CD4-positive, alpha-beta T cell treated with Interferon alpha-2 for 1 hour (primary cell): ENCODE measurements at places on chromosomes 3 and 15.

- DNase-seq = no peak
These were observed 9.3 kb downstream of the CCDC33 start for GRCh38 chr15:74245342-74245931.

GRCh38 chr15:80186066-80186465, 33.3 kb downstream of the FAH start:
- no peak for DNase-seq

DNA sequence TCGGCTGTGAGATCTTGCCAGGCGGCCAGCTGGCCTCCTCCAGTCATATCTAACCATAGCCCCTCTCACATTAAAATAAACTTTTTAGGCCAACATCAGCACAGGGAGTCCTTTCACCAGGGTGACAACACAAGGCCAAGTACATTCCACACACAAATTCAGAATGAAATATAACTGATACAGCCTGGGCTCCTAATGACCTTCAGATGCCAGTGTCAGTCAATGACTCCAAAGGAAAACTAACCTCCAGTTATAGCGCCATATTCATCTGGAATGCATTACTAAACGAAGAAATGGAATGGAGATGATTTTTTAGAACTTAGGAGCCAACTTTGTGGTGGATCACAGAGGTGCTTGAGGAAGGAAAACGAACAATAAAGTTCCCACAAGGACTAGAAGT, 205.4 kb downstream of the GREM1 start:
- DNase-seq = no peak

- no peak for DNase-seq
These were observed 60.2 kb downstream of the SEMA5B start for GRCh38 chr3:122967356-122967755.

GRCh38 chr3:154656486-154656885, 226.5 kb upstream of the GPR149 start:
- no peak for DNase-seq

- DNase-seq = no peak
These were observed 110.8 kb upstream of the NDN start for GRCh38 chr15:23797747-23798446.

GRCh38 chr15:89803941-89804800, 10.5 kb downstream of the ANPEP start:
- no peak for DNase-seq

DNA sequence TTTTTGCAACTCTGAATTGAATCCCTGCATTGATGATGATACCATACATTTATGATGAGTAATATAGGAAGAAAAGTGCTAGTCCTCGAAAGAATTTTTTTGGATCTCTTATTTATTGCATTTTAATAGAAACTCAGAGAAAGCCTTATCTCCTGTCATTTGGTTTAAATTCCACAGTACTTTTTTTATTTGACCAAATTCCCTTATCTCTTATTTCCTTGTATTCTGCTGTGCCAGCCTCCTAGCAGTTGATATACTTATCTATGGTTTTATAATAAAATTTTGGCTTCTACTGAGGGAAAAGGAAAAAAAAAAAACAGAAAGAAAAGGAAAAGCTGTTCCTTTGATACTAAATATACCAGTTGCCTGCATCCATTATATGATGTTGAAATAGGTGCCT, 535.1 kb upstream of the NR2F2 start:
- no peak for DNase-seq

DNA sequence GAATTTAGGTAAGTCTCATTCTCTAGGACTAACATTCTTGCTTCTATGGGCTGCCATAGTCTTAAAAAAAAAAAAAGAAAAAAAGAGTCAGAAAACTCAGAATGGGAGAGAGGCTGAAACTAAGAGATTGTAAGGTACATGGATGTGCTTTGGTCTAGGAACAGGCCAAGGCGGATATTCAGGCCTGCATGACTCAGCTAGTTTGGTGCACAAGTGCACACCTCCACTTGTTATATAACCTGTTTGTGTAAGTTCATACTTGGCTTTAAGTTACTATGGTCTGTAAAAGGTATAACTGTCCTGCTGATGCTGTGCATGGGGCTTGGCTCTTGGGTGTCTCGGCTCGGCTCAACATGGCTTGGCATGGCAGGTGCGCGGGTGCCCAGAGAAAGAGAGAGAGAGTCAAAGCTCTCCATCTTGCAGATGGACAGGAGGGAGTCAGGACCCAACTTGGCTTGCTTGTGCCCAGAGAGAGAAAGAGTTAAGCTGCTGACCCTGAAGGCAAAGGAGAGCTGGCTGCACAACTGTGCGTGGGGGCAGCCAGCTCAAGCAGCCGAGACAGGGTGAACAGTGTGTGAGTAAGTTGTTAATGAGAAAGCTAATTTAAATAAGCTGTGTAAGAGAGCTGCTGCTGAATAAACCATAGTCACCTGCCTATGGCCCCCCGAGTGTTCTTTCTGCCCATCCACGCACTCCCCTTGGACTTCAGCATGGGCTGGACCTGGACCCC, 31.4 kb upstream of the CHRNB4 start:
- no peak for DNase-seq

DNA sequence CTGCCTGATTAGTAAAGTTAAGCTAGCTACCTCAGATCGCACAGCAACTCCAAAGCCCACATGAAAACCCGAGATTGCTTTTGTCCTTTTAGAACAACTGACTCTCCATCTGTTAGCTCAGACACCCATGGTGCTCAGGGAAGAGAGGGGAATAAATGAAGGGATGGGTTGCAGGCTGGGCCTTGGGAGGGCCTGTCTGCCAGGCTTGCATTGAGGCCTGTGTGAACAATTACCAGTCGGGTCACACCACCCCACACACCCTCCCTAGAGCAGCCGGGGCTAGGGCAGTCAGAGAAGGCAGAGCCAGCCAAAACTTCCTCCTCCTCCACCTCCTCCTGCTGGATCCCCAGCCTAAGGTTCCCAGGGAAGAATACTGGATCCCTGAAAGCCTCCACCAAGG, 8.8 kb upstream of the PRKAR2A start:
- DNase-seq = no peak
